HAP-1 (cell line): ENCODE measurements at places on chromosomes 12 and 14.
A peak's percentile ranks its signal among the peaks of the same experiment; 100 is the strongest.

DNA sequence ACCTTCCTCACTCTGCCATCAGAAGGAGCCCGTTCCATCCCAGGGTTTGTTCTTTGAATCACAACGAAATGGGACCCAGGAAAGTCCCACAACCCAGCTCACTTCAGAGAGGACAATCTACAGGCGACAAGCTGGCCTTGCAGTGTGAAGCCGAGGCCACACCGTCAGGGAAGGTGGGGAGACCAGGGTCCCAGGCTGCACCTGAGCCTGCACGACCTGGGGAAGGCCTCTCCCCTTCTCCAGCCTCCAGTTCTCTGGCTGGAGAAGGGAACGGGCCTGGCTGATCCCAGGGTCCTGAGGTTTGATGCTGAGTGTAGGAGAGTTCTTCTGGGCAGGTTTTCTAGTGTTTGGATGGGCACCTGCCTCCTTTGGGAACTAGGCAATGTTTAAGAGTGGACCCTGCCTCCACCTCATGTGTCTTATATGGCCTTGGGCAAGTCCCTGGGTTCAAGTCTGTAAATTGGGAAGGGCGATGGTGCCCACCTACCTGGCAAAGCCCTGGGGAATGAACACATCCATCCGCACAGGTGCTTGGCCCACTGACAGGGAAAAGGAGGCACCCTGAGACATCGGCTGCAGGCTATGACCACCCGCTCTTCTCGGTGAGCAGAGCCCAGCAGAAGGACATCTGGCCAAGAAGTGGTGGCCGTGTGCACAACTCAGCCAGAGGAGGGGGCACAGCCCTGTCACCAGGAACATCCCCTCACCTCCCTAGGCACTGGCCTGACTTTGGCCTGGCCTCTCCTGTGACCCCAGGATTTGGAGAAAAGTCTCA lies 77.9 kb upstream of the BCL11B start:
- DNase-seq = no peak

GRCh38 chr12:19120795-19121194 lies 8.7 kb upstream of the PLEKHA5 start:
- no peak for DNase-seq

DNA sequence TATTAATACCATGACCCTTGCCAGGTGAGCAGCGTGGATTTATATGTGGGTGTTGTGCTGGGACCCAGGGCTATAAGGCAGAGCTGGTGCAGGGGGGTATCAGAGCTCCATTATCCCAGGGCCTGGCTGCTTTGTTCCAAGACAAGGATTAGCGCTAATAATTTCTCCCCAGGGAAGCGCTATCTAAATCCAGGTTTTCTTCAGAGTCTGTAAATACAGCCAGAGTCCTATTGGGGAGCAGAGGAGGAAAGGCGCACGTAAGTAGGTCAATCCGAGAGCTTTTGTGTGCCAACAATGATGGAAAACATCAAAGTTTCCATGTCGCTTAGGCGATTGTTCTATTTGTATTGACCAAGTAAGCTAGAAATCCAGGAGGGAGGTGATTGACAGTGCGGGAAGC lies 1009.7 kb downstream of the VRK1 start:
- no peak for DNase-seq

DNA sequence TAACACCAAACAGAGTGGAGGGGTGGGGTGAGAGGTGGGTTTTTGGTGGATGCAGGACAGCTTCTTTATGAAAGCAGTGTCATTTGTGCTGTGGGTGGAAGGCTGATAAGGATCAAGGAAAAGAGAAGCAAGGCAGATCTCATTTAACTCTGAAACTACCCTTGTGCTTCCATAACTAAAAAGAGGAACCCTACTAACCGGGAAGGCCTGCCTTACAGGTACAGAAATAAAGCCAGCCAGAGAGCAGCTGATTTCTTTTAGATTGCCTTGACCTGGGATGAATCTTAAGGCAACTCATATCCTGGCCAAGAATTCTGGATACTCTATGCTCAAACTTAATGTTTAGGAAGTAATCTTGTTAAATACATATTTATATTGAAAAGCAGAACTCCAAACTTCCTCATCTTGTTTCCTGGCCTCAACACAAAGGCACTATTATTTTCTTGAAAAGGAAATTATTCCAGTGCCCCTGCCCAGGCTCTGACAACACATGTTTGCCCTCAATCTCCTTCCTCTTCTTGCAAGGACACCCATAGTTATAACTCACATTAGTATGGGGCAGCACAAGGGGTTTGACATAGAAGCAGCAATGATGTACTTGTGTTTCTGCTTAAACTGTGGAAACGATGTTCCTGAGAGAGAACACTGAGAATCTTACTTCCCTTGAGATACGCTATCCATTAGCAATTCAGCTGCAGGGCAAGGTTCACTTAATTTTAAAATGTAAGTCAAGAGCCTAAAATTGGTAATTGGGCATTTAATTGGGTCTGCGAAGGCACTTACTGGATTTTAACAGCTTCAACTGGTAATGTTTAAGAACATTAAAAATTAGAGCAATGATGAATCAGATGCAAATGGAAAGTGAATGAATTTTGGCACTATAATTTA lies 173.7 kb downstream of the STXBP6 start:
- no peak for DNase-seq

GRCh38 chr14:99687284-99688209 lies 3.4 kb downstream of the CYP46A1 start:
- peak; percentile 53 for DNase-seq

GRCh38 chr12:129861951-129862350 lies 41.9 kb downstream of the TMEM132D start:
- no peak for DNase-seq

DNA sequence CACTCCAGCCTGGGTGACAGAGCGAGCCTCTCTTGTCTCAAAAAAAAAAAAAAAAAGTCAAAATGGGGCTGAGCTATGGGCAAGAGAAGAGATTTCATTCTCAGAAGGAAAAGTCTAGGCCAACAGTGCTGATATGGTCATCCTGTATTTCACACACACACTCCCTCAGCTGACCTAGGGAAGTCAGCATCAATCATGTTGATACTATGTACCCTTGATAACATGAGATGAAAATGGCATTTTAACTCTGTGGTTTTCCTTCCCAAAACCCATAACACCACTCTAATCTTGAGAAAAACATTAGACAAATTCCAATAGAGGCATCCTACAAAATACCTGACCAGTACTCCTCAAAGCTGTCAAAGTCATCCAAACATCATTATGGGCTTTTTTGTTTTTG lies 2.3 kb upstream of the NEMP1 start:
- DNase-seq = no peak

DNA sequence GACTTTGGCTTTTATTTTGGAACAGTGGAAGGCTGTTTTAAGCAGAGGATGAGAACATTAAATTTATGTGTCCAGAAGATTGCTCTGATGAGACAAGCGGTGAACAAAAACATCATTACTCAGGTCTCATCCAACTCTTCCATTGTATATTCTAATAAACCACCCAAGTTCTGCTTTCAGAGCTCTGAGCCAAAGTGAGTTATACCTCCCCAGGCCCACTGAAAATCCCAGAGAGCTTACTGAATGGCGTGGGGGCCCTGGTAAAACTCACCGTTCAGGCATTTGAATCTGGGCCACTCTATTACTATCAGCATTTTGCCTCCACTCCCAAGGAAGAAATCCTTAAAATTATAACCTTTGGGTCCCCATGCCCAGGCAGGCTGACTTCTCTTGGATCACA lies 122.0 kb upstream of the HIF1A start:
- no peak for DNase-seq
